D721Med (cell line): ENCODE measurements at places on chromosomes 6 and 20.

DNA sequence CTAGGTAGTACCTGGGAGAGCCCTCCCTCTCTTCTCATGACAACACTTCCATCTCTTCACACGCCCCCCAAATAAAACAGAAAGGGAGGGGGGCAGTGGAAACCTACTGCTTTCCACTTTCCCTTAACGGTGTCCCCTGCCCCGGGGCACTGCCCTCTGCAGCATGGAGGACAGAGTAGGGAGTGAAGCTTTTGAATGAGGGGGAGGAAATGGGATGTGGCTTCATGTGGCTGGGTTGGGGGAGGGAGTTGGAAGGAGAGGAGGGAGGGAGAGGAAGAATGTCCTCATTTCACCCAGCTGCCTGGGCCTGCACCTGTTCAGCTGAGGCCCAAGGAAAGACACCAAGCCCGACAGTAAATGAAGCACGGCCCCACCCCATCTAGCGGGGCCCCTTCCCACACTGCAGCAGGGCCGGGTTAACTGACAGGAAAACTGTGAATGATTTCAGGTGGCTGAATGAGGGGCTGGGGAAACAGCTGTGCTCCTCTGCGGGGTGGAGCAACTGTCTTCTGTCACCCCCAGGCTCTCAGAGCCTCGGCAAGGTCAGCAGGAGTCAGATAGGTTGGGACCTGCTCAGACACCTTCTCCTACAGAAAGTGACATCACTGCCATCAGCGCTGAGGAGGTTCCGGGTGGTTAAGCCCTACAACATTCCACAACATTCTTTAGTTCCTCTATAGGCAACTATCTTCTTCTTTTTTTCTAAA lies 40.0 kb upstream of the TAF8 start:
- DNase-seq = no peak

DNA sequence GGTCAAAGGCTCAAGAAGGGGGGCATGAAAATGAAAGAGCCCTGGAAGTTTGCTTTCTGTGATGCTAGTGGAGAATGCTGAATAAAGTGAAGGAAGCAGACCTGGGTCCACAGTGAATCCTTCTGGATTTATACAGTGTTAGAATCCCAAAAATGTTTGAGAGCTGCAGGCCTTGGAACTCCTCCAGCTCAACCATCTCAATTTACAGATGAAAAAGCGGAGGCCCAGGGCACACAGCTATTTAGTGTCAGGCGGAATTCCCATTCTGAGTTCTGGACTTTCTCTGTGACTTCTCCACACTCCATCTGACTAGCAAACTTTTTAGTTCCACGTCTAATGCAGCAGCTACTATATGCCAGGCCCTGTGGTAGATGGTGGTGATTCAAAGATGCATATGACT lies 1.5 kb upstream of the PRSS35 start:
- DNase-seq = no peak

DNA sequence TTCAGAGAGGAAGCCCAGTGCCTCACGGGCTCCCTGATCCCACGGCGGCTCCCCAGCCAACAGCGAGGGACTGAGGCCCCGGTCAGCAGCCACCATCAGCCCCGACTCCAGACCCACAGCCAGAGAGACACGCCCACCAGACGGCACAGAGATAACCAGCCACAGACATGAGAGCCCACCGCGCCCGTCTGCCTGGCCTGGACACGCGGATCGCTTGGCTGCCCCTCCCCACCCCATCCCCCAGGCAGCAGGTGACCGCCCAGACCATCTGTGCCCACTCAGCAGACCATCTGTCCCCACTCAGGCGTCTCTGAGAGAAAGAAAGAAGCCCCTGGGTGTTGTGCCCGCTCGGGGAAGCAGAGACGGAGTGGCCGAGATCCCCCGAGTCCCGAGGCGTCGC lies 55.5 kb upstream of the CHRNA4 start:
- peak; percentile 78 for DNase-seq

- DNase-seq = no peak
These were observed at the start of gene UNC93A for GRCh38 chr6:167290786-167291622. Gene UNC93A, plus strand, starts transcription at chr6:167291315. Its CDS starts 175 bp downstream, at chr6:167291490.

DNA sequence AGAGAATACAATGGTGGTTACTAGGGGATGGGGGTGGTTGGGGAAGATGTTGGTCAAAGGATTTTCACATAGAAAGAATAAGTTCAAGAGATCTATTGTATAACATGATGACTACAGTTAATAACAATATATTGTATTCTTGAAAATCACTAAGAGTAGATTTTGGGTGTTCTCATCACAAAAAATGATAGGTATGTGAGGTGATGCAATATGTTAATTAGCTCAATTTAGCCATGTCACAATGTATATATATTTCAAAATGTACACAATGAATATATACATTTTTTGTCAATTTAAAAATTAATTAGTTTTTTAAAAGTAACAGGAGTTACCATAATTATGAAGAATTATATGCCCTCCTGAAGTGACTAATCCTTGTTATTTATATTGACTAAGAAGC lies 22.3 kb downstream of the ZNF133 start:
- DNase-seq = no peak

GRCh38 chr6:131823276-131823902 lies 15.6 kb downstream of the ENPP1 start:
- DNase-seq = no peak

GRCh38 chr6:112348334-112348874 lies 1.3 kb downstream of the RFPL4B start:
- DNase-seq = no peak

DNA sequence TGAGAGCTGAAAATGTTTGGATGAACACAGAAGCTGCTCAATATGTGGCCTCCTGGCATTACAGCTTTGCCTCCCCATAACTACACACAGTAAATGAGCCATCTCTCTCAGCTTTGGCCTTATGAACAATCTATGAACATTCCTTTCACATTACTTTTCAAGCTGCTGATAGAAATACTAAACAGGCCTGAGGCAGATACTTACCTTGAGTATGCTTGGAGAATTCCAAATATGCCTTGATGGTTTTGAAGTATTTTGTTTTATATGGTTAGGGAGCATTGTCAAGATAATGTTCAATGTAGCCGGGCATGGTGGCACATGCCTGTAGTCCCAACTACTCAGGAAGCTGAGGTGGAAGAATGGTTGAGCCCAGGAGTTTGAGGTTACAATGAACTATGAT lies 104.5 kb downstream of the CD24 start:
- no peak for DNase-seq

DNA sequence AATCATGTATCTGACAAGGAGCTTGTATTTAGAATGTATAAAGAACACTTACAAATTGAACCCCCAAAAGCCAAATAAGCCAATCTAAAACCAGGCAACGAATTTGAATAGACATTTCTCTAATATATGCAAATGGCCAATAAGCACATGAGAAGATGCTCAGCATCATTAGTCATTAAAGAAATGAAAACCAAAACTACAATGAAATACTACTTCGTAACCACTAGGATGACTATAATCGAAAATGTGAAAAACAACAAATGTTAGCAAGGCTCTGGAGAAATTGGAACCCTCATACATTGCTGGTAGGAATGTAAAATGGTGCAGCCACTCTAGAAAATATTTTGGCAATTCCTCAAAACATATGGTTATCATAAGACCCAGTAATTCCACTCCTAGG lies 105.8 kb upstream of the TOP1 start:
- DNase-seq = no peak

- DNase-seq = no peak
These were observed 113.4 kb downstream of the ELOVL4 start for GRCh38 chr6:79833964-79834284.

- DNase-seq = no peak
These were observed 700 bp downstream of the GFOD1 start for GRCh38 chr6:13486679-13487121.

DNA sequence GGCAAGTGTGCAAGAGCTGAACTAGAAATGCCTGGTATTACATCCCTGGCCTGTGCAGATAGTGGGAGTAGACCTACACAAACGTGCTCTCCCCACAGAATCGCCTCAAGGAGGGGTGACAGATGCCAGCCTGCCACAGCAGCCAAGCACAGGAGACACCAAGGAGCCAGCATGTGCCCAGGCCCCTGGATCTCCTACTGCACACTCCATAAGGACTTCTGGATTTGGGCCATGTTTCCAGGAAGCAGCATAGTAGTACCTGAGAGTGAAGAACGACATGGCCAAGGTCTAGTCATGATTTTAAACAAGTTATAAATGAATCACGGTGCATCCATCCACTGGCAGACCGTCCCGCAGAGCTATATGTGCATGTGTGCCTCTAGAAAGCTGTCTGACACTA lies 232.2 kb downstream of the SYNDIG1 start:
- no peak for DNase-seq

DNA sequence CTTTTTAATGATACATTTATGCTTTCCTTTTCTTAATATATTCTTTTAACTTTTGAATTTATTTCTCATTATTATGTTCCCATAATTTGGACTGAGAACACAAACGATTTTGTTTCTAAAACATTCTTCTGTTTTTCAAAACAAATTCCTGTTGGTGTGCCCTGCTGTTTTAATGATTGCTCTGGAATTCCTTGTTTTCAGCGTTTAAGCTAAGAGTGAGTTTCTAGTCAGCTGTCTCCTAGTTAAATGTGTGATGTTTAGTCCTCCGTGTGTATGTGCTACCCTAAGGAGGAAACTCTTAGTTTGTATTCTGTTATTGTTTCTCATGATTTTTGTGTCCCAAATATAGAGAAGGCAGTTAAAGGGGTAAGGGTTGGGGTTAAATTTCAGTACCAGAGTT lies 306.1 kb upstream of the RGS17 start:
- no peak for DNase-seq

DNA sequence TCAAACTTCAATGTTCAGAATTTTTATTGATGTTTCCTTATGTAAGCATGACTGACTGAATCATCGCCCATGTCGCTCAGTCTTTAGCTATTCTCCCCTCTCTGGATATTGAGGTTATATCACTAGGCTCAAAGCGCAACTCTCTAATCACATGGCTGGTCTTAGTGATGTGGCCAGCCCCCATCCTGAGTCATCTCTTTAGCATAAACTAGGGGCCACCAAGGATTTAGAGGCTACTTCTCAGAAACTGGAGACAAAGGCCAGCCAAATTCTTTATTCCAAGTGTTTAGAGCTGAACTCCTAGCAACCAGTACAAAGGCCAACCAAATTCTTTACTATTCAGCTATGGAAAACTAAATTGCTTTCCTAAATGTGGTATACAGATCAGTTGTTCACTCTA lies 61.4 kb downstream of the FAM135A start:
- no peak for DNase-seq

GRCh38 chr20:2385026-2385425 lies 4.3 kb downstream of the TGM6 start:
- no peak for DNase-seq

DNA sequence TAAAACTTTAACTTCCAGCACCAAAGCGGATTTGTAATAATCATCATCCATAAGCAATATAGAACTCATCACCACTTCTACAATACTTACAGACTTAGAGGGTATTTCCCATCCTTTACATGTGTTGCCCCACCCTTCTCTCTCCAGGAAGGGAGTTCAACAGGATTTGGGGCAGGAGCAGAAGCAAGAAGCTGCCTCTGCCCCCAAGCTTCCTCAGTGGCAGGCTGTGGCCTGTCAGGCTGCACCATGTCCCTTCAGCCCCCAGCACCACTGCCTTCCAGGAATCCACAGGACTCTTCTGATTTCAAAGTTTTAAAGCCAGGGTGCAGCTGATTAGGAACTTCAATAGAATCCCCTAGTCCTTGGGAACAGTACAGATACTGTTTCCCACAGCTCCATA lies 36.7 kb upstream of the MCM9 start:
- no peak for DNase-seq

DNA sequence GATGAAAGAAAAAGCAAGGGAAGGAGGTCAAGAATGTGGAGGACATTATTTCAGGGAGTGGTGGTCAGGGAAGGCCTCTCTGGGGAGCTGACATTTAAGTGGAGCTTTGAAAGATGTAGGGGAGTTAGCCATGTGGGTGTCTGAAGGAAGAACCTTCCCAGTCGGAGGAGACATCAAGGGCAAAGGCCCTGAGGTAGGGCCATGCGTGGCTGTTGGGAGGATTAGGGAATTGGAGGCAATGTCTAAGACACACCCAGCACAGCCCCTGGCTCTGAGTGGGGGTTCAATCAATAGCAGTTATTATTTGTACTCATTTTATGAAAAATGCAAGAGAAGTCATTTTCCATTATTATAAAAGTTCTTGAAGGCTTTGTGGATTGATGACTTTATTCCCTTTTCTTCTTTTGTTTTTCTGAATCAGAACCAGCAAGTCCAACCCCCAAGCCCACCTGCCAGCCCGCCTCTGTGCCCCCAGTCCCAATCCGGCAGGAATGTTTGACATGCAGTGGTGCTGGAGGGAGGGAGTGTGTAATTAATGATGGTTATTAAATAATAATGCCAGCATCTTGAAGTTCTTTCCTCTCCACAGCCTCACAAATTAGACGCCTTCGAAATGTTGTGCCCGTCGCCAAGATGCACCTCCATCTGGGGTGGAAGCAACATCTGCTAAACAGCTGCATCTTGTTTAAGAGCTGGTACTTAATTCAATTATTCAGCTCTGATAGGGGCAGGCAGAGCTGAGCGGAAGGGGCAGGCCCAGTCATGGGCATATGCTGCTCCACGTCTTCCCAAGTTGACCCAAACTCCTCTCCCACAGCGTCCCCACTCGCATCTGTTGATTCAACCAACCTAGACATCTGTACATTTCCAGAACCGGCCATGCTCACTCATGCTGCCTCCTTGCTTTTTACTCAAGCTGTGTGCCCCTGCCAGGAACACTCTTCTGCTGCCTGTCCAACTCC lies 81.3 kb upstream of the SIRPA start:
- DNase-seq = no peak

- DNase-seq = no peak
These were observed 80.3 kb downstream of the UNC5CL start for GRCh38 chr6:40958738-40959137.

DNA sequence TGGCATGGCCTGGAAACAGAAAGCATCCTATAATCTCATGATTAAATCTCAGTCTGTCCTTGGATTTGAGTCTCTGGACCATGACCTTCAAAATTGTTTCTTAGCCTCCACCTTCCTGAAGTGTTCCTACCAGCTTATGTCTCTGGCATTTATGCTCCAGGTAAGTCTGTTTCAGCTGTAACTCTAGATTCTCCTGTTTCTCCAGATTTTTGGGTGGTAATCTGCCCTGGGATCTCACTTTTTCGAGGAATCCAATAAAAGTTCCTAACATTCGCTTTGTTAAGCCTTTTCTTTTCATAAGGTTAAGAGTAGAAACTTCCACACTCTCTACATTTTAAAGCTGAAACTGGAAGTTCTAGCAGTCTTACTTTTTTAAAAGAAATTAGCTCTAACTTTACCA lies 318.5 kb downstream of the C6orf118 start:
- DNase-seq = no peak

DNA sequence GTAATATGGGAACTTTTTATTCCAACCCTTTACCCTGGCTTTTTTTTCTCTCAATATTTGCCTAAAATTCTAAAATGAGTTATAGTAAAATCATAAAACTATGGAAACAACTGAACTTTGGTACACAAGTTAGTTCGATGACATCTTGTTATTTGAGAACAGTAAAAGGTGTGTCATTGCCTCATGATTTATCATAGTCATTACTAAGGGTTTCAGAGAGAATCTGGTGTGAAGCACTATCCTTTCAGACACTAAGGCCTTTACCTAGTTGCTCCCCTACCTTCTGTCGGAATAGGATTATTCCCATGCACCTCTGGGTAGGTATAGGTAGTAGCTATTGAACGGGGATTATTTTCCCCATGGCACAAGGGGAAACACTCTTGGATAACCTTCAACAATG lies 11.4 kb downstream of the TAF11 start:
- DNase-seq = no peak
